RKO (cell line): ENCODE measurements at places on chromosomes 4 and X.

- no peak for DNase-seq
Observed at GRCh38 chr4:89248879-89249281, 58.7 kb downstream of the GPRIN3 start.

GRCh38 chr4:6265546-6265945, 4.1 kb upstream of the WFS1 start:
- DNase-seq: no peak

GRCh38 chr4:151169900-151170299, 70.5 kb downstream of the RPS3A start:
- DNase-seq: no peak

DNA sequence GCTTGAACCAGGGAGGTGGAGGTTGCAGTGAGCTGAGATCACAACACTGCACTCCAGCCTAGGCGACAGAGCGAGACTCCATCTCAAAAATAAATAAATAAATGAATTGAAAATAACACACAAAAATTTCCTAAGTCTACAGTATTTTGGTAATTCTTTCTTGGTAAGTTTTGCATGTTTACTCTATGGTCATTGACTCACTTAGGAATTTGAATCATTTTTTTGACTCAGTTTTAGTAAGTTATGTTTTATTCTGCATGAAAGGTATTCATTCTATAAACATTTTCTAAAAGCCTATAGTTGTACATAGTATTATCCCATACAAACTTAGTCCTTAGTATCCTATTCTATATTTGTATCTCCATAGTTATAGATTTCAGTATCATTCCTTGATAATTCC, 772.9 kb upstream of the SLIT2 start:
- DNase-seq: no peak

- DNase-seq: peak; percentile 63
Observed at GRCh38 chr4:119559044-119559647, 69.5 kb downstream of the PDE5A start.

- no peak for DNase-seq
Observed at GRCh38 chrX:120309873-120310705, 1.2 kb downstream of the TMEM255A start.
